ENCODE measurements at places on chromosomes 2 and 18.

GRCh38 chr18:57431002-57431382, 4.2 kb upstream of the ONECUT2 start:
- peaks cover 96% of the 10 kb centered on the region for H3K27me3 ChIP-seq
- no peaks in the 10 kb centered on the region for H3K36me3 ChIP-seq
- no peak for DNase-seq
- peaks cover 16% of the 10 kb centered on the region for H3K4me1 ChIP-seq
- H3K4me3 ChIP-seq = no peak overlapping the region
- no peak overlapping the region for H3K27ac ChIP-seq

GRCh38 chr18:76741346-76741745, 81.0 kb upstream of the ZNF236 start:
- no peak overlapping the region for H3K4me3 ChIP-seq
- no peak for DNase-seq
- no peak overlapping the region for H3K27ac ChIP-seq
- H3K36me3 ChIP-seq = no peaks in the 10 kb centered on the region
- H3K27me3 ChIP-seq = no peaks in the 10 kb centered on the region

- no peaks in the 10 kb centered on the region for H3K36me3 ChIP-seq
- H3K27ac ChIP-seq = no peak within 1 kb of the TSS
- no peaks in the 10 kb centered on the region for H3K4me1 ChIP-seq
- peak within 1 kb of the TSS; percentile 32 for H3K4me3 ChIP-seq
Measured at GRCh38 chr2:130755256-130756052, at the start of gene AMER3. Gene AMER3 (plus strand): TSS chr2:130755540. CDS start chr2:130762073, 6,533 bp downstream.

DNA sequence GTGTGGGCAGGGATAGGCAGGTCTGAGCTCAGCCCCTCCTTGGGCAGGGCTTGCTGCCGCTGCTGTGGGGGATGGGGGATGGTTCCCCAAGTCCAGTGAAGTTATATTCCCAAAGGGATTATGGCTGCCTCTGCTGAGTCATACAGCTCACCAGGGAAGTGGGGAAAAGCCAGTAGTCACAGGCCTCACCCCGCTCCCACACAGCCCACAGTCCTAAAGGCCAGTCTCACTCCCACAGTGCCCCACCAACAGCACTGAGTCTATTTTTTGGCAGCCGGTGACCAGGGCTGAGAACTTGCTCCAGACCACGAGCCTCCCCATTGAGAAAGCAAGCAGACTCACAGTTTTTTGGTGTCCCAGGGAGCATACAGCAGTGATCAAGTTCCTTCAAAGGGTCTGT, 173.3 kb downstream of the OSR1 start:
- H3K36me3 ChIP-seq = no peaks in the 10 kb centered on the region
- H3K4me3 ChIP-seq = no peak overlapping the region
- DNase-seq = no peak
- no peaks in the 10 kb centered on the region for H3K4me1 ChIP-seq

- no peaks in the 10 kb centered on the region for H3K27me3 ChIP-seq
- H3K27ac ChIP-seq = no peak overlapping the region
- no peaks in the 10 kb centered on the region for H3K4me1 ChIP-seq
- no peak for DNase-seq
- H3K36me3 ChIP-seq = no peaks in the 10 kb centered on the region
Measured at GRCh38 chr18:421247-422155, 79.0 kb downstream of the COLEC12 start.

- H3K4me1 ChIP-seq = peaks cover under 1% of the 10 kb centered on the region
- H3K4me3 ChIP-seq = no peak overlapping the region
- DNase-seq = no peak
- no peak overlapping the region for H3K27ac ChIP-seq
- no peaks in the 10 kb centered on the region for H3K36me3 ChIP-seq
- no peaks in the 10 kb centered on the region for H3K27me3 ChIP-seq
Measured at GRCh38 chr2:220071696-220072095, 444.3 kb downstream of the SLC4A3 start.

DNA sequence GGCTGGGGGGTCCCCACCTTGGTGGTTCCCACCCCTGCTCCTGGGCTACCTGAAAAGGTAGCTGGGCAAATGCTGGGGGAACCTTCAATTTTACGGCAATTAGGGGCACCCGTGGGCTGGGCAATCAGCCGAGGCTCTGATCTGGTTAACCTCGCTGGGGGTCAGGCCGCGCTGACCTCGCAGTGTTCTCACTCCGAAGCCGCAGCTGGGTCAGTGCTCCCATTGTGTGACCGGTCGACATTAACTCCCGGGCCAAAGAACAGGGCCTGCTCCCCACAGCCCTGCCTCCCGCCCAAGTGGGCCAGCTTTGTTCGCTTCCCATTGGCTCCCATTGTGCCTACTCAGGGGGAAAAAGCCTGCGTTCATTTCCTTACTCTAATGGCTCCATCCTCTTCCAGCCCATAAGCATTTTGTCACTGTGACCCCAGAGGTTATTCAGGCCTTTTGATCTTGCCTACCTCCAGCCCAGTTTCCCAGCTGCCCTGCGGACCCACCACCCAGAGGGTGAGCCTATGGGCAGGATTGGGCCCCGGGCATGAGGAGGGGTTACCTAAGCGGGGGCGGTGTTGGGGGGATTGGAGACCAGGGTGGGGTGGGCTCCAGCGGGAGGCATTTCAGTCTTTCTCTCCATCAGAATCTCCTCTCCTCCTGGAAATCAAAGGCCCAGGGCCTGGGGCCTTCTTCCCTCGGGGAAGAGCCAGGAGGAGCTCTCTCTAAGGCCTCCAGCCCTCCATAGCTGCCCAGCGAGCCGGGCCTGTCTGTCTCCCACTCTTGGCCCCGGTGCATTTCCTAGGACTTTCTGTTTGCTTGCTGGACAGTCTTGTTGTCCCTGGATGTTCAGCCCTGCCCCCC, 90.1 kb downstream of the MYCN start:
- no peak overlapping the region for H3K4me3 ChIP-seq
- no peaks in the 10 kb centered on the region for H3K36me3 ChIP-seq
- H3K27me3 ChIP-seq = no peaks in the 10 kb centered on the region
- no peak overlapping the region for H3K27ac ChIP-seq

GRCh38 chr2:29397713-29398112, 282.5 kb downstream of the CLIP4 start:
- DNase-seq = no peak
- no peaks in the 10 kb centered on the region for H3K4me1 ChIP-seq
- H3K27me3 ChIP-seq = no peaks in the 10 kb centered on the region
- H3K27ac ChIP-seq = no peak overlapping the region
- no peaks in the 10 kb centered on the region for H3K36me3 ChIP-seq

- peak; percentile 79 for DNase-seq
- no peaks in the 10 kb centered on the region for H3K36me3 ChIP-seq
- peaks cover 10% of the 10 kb centered on the region for H3K4me1 ChIP-seq
- no peak overlapping the region for H3K4me3 ChIP-seq
- H3K27me3 ChIP-seq = no peaks in the 10 kb centered on the region
Measured at GRCh38 chr2:66305718-66306117, 129.2 kb upstream of the MEIS1 start.

GRCh38 chr18:79393635-79394533, 1.8 kb upstream of the NFATC1 start:
- DNase-seq = peak; percentile 96
- peaks cover 9% of the 10 kb centered on the region for H3K4me1 ChIP-seq
- H3K36me3 ChIP-seq = no peaks in the 10 kb centered on the region
- peak overlapping the region; percentile 55 for H3K4me3 ChIP-seq
- peak overlapping the region; percentile 97 for H3K27ac ChIP-seq

DNA sequence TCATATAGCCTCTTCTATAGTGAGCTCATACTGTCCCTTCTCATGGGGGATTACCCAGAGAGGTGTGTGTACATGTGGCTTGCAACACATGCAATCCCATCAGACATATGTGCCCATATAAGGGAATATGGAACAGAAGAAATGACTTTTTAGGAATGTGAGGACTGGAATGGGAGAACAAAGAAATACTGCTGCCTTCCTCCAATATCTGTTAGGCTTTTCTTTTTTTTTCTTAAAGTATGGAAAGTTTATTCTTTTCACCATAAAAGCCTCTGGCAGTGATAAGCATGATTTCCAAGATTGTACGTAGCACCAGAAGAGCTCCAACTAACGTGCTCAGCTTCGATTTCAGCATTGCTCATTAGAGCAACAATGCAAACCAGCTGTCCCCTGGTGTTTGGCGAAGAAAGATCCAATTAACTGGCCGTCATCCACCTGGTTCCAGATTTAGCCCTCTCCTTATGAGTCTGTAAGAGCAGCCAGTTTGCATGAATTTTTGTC, 113.6 kb downstream of the ADCYAP1 start:
- DNase-seq = no peak
- H3K4me3 ChIP-seq = no peak overlapping the region
- H3K36me3 ChIP-seq = no peaks in the 10 kb centered on the region
- H3K27ac ChIP-seq = no peak overlapping the region

Data from heart left ventricle (tissue), 16 donors.